Left renal cortex interstitium (tissue), 4 donors: ENCODE measurements at places on chromosomes 3 and 15. TPM values are rescaled to one million over a fixed set of nuclear protein-coding genes. Genes with fewer than 3 reads are reported as not detected.

DNA sequence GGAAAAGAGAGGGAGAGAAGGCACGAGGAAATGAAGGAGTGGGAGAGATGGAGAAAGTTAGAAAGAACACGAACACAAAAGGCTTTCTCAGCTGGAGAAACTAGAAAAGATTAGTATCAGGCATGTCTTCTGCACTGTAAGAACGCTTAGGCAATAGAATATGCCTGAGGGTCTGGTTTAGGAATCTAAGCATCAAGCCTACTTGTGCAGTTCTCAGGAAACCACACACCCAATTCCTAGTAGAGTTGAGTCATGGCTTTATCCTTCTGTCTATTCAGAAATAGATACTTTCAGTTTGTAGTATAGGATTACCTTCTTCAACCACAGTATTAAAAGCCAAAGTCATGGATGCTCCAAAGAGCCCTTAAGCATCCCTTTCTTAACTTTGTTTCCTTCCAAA lies 969.4 kb downstream of the NTRK3 start:
- no peak for DNase-seq

DNA sequence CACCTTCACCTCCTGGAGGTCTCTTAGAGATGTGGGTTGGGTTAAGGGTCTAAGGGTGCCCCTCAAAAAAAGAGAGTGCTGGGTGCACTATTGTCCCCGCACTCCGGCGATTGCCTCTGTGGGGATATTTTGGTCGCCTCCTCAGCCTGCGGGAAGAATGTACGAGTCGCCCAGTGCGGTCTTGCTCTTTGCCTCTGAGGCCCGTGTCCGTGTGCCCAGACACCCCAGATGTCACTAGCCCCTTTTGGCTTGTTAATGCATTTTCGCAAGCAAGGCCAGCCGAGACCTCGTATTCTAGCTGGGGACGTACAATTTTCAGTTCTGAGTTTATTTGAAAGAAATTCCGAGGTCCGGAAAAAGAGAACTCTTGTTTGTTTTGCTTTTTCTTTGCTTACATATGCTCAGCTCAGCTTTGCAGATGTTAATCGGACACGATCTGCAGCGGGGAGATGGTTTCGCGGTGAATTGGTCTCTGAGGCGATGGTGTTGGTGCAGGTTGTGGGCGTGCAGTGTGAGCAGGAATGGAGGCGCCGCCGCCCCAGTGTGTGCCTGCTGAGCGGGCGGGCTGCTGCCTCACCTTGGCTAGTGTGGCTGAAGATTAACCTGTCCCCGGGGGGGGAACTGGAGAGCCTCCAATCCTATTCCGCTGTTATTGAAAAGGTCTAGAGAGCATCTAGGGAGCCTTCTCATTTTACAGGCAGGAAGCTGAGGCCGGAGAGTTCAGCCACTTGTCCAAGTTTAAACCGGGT lies 1.4 kb downstream of the ST6GAL1 start:
- no peak for DNase-seq

DNA sequence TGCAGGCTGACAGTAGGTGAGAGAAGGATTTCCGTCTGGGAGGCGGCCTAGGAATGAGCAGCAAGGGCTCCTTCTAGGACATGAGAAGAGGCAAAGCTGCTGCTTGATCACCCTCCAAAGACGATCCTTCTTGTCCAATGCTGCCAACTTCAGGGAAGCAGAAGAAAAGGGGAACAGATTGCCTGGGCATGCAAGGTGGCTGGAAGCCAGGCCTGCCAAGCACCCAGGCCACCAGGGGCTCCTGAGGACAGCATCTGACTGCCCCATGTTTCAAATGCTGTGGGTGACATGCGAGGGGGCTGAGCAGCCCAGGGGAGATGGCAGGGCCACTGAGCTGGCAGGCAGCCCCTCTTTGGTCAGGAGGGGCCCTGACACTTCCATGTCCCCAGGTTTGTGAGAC lies 3.3 kb upstream of the GRIP2 start:
- no peak for DNase-seq

The SERPINI2 gene
- 1.7 TPM for polyA plus RNA-seq

The SAMMSON gene
- polyA plus RNA-seq = not detected

GRCh38 chr15:36501063-36501678 lies 78.3 kb upstream of the CDIN1 start:
- no peak for DNase-seq

GRCh38 chr3:112813723-112814171 lies 32.9 kb downstream of the CD200R1L start:
- DNase-seq = no peak

The GOLGA8G gene
- 0.22 TPM for polyA plus RNA-seq

The ITIH4 gene
- polyA plus RNA-seq = 11.0 TPM

DNA sequence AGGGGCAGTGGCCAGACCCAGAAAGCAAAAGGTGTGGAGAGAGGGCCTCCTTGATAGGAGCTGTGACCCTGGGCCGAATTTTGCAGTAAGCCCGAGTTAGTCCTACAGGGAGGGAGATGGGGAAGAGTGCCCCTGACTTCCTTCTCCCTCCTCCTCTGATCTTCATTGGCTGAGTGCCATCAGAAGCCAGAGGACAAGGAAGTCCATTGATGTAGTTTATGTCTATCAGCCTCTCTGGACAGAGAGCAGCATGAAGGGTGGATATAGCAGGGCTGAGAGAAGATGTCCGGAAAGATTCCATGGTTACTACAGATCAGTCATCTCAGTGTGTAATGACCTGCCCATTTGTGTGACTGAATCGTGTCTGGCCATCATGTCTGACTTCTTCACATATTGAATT lies 102.5 kb upstream of the FAM3D start:
- no peak for DNase-seq

The KIF7 gene
- polyA plus RNA-seq = 14.4 TPM

DNA sequence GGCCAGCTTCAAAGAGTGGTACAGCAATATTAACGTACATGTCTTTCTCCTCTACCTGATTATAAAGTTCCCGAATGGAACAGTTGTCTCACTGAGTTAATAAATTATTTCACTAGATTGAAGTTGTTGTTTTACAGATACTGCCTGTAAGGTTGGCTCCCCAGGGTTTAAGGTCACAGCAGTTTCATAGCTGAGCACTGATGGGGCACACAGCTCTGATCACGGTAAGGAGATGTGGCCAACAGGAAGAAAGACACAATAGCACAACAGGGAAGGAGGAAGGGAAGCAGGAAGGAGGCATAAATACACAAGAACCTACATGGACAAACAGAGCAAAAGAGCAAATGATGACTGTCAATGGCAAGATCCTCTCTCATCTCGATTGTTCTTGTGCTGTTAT lies 215.6 kb downstream of the WNT5A start:
- DNase-seq = no peak

The C3orf49 gene
- polyA plus RNA-seq = 0.31 TPM

DNA sequence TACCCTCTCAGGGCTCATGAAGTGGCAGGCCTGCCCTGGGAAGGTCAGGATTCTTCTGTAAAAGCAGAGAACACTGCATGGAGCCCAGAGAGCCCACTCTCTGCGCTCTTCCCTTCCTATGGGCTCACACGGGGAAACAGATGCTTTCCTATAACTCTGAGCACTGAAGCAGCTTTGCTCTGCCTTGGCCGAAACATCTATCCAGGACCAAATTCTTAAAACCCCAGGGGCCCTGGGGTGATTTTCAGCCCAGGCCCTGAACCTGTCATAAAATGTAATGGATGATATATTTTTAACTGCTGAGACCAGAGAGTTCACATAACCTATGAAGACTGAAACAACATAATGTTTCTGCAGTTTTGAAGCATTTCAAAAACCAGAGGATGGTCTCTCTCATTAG lies 249.9 kb upstream of the CTDSPL start:
- no peak for DNase-seq

DNA sequence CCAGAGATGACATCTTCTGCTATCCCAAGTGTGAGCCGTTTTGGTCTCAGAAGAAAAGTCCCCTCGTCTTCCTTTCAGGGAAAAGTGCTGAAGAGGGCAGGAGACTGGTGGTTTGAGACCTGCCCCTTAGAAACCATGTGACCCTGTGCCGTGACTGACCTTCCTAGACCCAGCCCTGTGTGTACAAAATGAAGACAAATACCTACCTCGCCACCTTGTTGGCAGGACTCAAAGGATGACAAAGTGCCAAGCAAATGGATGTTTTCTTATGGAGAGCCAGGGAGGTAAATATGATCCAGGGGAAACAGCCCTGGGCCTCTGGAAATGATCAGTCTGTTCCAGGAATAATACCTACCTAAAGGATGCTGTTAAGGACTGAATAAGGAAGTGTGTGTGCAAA lies 41.3 kb downstream of the FAM174B start:
- no peak for DNase-seq

The ACTRT3 gene
- polyA plus RNA-seq = 3.6 TPM

DNA sequence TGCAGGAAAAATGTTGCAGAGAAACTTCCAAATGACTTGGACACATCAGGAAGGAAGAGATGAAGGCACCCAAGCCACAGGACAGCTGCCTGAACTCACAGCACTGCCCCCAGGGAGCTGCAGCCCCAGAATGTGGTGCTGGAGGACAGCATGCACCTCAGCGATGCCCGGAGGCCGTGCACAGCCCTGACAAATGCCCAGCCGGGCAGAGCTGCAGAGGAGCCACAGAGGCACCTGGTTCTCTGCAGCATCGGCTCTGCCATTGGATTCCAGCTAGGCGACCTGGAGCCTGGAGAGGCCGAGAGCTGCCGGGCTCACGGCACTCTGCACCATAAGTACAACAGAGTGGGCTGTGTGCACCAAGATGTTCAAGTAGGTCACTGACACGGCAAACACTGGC lies 97.5 kb downstream of the OCA2 start:
- DNase-seq = no peak

DNA sequence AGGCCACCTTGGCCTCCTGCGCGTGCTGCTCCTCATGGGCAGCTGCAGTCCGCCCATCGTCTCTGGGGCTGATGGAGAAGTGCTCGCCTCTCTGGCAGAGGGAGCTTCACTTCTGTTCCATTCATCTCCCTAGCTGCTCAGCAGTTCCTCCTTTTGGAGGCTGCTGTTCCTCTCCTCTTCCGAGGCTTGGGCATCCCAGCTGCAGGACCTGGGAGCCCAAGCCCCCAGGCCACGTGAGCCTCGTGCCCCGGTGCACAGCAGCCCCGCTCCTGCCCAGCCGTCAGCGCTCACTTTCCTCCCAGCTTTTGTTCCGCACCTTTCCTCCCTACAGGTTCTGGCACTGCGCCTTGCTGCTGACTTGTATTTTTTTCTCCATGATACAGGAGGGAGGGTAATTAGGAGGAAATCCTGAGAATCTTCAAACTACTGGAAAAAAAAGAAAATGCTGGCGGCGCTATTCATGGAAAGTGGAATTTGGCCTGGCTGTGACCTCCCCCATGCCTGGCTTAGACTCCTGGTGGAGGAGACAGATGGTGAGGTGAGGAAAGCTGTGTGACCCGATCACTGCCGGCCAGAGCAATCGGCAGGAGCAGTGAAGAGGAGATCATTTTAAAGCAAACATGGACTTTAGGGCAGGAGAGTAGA lies 210.1 kb downstream of the CHST2 start:
- no peak for DNase-seq

- DNase-seq = no peak
Measured at GRCh38 chr3:104831071-104831470, 535.6 kb upstream of the ALCAM start.

- DNase-seq = no peak
Measured at GRCh38 chr3:88189361-88189810, 39.6 kb downstream of the C3orf38 start.

DNA sequence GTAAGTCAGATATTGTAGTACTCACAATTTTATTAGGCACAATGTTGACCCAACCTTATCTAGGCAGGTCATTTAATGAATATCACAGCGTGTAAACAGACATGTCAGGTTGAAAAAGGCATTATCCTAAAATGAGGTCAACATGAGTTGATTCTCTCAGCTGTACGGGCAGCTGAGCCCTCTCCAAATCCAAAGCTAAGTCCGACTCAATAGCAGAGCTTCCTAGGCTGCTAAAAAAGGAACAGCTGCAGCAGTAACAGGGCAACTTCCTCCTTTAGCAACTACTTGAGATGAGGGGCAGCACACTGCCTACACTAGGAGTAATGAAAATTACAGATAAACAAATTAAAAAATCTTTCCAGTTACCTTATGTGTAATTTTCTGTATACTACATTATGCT lies 189.2 kb downstream of the CADM2 start:
- no peak for DNase-seq

The FAM43A gene
- 6.7 TPM for polyA plus RNA-seq

The MITF gene
- polyA plus RNA-seq = 37.6 TPM

DNA sequence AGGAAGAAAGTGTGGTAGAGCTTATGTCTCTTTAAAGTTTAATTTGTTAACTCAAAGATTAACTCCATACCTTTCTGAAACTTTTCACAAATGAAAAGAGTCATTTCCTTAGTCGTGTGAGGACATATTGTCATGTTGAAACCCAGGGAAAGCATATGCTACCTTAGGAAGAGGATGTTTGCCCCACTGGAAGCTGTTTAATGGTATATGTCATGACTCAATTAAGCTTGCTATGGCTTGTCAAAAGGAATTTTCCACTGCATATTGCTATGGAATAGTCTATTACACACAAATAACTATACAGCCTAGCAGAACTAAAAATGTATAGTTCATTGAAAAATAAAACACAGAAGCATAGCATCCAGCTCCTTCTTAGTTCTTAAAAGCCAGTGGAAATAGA lies 69.9 kb downstream of the NSUN3 start:
- DNase-seq = no peak

The PLSCR2 gene
- 0.57 TPM for polyA plus RNA-seq

GRCh38 chr15:73436613-73437012 lies 6.4 kb upstream of the REC114 start:
- DNase-seq = no peak

DNA sequence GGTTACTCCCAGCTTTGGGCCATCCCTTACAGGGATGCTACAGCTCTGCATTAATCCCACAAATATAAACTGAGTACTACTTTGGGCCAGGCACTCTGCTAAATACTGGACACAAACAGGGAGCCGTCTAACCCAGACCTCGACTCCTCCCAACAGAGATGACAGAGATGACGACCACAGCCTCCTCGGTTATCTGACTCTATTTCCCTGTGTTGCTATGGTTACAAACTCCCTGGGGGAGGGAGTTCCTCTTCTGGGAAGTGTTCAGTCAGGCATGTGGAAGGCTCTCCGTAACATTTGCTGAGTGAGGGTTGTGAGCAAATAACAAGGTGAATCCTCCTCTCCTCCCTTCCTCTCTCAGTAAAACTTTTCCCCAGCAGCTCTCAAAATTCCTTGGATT lies 6.7 kb upstream of the CMTM7 start:
- DNase-seq = peak; percentile 62

DNA sequence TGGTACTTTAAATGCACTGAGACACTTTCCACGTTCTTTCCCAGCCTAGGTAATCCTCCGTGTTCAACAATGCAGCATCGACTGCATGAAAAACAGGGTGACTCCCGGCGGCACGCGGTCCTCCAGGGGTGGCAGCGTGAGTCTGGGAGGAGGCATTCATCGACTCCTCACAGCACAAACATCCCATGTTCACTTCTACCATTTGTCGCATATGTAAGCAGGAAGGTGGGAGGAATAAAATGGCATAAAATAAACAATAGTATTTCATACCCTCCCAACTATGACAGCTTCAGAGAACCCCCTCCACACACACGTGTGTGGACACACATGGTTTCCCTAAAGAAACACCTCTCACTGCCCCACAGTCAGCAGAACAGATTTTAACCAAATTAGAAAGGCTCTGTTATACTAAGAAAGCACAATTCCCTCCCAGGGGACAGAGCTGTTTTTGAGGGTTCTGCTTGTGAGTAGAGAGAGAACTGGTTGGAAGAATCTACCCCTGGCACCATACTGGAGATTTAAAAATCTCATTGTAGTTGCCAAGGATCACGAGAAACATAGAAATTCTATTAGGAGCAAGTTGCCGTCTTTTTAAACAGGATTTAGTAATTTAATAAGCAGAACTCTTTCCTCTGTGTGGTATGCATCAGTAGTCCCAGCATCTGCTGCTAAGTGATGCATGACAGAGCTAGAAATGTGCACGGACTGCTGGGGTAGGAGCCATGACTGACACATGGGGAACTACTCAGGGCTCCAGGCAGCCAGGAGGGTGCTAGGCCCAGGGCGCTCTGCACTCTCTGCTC lies 6.0 kb downstream of the FAM43A start:
- peak; percentile 19 for DNase-seq

The MYEF2 gene
- polyA plus RNA-seq = 70.1 TPM

The CEMIP gene
- 5.2 TPM for polyA plus RNA-seq
